ENCODE measurements at places on chromosomes 11 and 22.

GRCh38 chr11:117221775-117222517, 9.9 kb downstream of the PCSK7 start:
- no peak for DNase-seq

GRCh38 chr11:128581561-128582272, 5.6 kb downstream of the ETS1 start:
- no peak for DNase-seq

DNA sequence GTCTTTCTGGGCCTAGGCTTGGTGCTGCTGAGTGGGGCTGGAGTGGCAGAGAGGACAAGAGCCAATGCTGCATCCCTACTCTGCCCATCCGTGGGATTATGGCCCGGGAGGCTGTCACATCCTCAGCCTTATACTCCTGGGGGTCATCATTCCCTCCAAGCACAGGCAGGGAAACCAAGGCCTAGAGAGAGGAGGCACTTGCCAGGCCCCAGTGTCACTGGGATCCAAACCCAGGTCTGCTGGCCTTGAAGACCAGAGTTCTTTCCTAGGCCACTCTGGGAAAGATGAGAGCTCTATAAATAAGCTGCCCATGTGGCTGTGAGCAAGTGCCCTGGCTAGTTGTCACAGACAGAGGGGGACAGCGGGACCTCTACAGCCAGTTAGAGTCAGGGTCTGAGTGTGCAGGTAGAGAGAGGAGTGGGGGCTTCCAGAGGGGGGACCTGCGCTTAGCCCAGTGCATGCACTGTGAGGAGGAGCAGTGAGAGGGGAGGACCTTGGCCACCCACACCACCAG, 4.8 kb downstream of the RELT start:
- no peak for DNase-seq

DNA sequence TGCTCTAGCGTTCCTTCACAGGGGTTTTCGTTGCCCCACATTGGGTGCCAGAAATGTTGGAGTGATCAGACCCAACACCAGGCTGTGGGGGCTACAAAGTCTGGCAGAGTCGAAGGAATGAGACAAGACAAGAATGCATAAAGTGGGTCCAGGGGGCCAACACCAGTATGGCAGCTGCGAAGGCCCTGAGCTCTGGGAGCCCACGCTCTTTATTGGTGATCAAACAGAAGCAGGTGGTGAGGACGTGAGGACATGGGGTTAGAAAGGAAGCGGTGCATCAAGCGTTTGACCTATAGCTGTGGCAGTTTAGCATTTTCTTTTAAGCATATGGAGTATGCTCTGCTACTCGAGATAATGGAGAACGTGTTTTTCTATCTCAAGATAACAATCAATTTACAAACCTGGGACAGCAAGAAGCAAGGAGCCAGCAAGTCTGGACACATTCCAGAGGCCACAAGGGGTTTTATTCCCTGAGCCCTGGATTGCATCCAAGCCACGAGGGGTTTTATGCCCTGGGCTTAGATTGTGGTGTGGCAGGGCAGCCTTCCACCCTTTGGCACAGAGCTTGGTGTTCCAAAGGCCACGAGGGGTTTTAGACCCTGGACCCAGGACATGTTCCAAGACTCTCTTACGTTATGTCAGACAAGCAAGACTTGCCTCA, 3.9 kb upstream of the DNAJB13 start:
- DNase-seq = no peak

DNA sequence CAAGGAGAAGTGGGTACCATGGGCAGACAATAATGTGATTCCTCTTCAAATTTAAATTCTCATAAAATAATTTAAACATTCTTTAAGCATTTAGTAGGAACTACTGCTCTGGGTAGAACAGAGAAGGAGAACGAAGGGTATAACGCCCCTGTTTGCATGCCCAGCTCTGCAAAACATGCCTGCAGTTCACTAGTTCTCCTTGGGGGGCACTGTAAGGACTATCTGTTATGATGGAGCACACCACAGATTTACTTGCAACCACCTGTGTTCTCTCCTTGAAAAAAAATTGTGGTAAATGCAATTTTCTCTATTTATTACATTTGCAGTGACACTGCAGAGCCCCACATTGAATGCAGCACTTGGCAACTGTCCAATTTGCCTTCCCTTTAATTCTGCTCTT, 100.3 kb downstream of the GUCY1A2 start:
- no peak for DNase-seq

- peak; percentile 63 for DNase-seq
Measured at GRCh38 chr11:93740031-93740729, 1.1 kb downstream of the TAF1D start.

DNA sequence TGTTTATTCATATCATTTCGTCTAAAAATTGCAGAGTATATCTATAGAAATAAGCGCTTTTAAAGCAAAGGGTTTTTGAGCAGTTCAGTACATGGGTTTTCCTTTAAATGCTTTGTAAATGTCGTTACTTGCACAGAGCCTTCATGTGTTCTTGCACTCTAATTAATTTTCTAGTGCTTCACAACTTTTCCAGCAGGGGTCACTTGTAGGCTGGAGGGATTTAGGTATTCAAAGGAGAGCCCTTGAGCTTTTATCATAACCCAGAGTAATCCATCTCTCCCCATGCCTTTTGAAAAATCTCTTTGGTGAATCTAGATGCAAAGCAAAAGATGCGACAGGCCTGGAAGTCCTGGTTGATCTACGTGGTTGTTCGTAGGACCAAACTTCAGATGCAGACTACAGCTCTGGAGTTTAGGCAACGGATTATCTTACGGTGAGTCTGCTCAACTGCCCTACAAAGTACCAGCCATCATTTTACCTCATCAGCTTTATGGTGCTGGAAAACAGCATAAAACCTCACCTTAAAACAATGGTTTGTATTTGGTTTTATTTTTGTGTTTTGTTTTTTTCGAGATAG, 60.4 kb downstream of the SFI1 start:
- no peak for DNase-seq

DNA sequence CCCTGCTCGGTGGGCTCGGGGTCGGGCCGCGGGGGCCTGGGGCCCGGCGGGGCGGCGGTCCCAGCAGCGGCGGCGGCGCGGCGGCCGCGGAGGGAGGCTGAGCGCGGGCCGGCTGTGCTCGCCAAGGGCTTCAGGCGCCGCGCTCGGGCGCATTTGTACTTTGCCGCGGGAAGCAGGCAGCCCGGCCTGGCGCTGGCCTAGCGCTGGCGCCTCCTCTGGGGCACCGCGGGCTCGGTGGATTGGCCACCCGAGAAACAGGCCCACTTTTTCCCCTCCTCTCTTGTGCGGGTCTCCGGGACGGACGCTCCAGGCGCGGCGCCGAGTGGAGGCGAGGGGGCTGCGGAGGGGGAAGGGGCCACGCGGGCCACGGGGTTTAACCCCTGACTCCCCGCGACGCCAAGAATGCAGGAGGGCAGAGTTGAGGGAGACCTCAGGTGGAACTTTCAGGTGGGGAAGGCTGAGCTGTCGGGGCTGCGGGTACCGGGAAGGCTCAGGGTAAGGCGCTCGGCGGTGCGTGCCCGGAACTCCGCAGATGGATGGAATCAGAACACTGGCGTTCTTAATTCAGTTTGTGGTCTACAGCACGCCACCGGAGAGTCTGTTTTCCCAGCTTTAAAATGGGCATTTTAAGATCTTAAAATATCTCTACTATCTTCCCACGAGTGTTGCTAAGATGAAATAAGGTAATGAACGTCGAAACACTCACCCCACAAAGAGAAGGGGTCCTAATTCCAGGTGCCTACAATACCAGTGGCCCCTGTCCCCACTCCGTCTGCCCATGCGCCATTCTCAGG, at the start of gene CHRDL2:
Gene CHRDL2, minus strand, starts transcription at position 126 of the 794 bp plus-strand sequence. CDS start 538 bp downstream, outside the sequence.
- no peak for DNase-seq

GRCh38 chr22:34886812-34887211, 179.1 kb upstream of the ISX start:
- DNase-seq = no peak

- DNase-seq = no peak
Measured at GRCh38 chr11:7490535-7490934, 5.2 kb downstream of the OLFML1 start.

- DNase-seq = no peak
Measured at GRCh38 chr11:22602504-22602903, 23.1 kb downstream of the FANCF start.

GRCh38 chr11:110069158-110069737, 23.9 kb upstream of the ZC3H12C start:
- no peak for DNase-seq

DNA sequence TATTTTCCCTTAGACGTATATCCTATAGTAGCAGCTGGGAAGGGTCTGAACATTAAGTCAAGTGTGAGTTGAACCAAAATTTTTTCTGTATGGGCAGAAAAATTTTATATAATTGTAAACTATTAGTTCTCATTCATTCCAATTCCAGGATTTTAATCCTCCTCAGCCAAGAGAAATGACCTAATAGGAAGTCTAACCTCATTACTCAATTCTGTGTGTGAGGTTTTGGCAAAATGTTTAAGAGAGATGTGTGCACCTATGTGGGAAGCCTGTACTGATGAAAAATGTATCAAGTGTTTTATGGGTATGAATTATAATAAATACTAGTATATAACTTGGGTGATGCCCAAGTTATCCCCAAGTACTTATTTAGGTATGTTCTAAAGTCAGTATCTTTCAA, 311.6 kb upstream of the PITPNB start:
- no peak for DNase-seq

DNA sequence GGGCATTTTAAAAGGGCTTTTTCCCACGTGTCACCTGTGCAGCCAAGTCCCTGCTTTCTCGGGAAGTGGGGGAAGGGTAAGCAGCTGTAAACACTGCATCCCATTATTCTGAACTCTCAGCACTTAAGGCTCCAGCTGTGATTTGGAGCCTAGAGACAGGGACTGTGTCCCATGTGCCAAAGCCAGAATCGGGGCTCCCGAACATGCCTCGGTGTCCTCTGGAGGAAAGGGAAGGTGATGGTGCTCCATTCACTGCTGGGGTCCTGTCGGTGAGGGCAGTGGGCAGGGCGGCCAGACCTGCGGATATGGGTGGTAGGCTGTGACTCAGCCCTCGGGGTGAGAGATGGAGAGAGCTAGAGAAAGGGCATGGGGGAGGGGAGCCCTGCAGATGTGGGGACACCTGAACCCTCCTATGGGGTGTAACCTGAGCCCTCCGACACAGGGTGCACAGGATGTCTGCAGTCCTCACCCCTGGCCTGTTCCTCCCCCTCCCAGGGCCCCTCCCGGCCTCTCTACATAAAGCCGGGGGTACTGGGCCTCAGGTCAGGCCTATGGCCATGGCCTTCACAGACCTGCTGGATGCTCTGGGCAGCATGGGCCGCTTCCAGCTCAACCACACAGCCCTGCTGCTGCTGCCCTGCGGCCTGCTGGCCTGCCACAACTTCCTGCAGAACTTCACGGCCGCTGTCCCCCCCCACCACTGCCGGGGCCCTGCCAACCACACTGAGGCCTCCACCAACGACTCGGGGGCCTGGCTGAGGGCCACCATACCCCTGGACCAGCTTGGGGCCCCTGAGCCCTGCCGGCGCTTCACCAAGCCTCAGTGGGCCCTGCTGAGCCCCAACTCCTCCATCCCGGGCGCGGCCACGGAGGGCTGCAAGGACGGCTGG, 31.8 kb downstream of the CAPN1 start:
- no peak for DNase-seq

DNA sequence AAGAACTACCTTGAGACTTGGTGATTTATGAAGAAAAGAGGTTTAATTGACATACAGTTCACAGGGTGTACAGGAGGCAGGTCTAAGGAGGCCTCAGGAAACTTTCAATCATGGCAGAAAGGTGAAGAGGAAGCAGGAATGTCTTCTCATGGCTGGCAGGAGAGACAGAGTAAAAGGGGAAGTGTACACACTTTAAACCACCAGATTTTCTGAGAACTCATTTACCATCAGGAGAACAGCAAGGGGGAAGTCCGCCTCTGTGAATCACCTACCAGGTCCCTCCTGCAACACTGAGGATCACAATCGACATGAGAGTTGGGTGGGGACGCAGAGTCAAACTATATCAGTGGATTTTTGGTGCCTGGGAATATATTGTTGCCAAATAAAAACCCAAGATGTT, 40.3 kb upstream of the OR5D13 start:
- no peak for DNase-seq

DNA sequence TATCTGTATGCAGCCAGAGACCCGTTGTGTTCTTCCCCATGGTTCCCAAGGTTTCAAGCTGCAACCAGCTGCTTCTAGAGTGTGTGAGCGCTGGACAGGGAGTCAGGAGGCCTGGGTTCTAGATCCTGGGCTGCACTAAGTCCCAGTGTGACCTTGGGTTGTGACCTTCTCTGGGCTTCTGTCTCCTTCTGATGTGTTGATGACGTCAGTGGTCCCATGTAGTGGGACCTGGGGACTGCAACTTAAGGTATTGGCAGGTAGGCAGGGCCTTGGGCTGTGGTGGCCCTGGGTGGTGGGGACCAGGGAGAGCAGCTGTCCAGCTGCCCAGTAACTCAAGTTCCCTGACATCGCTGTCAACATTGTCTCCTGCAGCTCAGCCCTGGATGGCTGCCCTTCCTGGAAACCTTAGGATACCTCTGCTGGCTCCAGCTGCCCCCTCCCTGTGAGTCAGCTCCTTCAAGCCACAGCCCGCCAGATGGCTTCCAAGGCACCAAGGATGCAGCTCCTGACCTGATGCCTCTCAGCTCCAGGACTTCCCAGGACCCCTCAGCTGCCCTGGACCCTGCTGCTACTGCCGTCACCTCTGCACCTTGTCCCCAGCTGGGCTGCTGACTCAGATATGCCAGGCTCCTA, 1.3 kb upstream of the PVALB start:
- DNase-seq = no peak

- DNase-seq = no peak
Measured at GRCh38 chr22:36913427-36914389, at the start of gene CSF2RB. CSF2RB (plus strand) TSS chr22:36913628; CDS start chr22:36922208, 8,580 bp downstream.

GRCh38 chr11:44758983-44759382, 32.2 kb downstream of the TSPAN18 start:
- no peak for DNase-seq

DNA sequence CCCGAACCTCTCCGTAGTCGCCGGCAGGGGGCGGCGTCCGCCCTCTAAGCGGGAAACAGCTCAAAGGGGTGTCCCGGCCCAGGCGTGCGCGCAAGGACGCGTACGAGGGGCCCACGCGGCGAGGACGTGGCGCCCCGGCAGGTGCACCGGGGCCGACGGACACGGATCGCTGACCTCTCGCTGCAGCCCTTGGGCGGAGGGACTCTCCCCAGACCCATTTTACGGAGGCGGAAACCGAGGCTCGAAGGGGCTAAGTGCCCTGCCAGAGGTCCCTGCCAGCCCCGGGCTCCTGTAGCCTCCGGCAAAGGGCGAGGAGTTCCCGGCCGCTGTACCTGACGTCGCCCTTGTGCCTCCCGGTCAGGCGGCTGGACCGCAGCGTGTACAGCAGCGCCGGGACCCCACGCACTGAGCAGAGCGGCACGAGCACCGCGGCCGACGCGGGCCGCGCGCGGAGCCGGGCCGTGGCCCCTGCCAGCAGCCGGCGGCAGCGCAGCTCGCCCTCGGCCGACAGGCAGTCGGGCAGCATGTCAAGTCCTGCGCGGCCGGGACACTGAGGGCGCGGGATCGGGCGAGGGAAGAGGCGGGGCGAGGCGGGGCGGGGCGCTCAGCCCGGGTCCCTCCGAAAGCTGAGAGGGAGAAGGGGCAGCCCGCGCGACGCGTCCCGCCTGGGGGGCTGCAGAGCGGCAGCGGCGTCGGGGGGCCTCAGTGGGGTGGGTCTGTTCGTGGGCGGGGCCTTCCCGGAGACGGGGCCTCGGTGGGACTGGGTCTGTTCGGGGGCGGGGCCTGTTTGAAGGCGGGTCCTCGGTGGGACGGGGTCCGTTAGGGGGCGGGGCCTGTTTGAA, at the start of gene NUDT8:
Gene NUDT8, minus strand, starts transcription at position 552 of the 842 bp plus-strand sequence. Its CDS starts 26 bp downstream, at position 526.
- DNase-seq = peak; percentile 86

Data from CD4-positive, alpha-beta memory T cell (primary cell).